ENCODE measurements at places on chromosomes 6 and 20.

DNA sequence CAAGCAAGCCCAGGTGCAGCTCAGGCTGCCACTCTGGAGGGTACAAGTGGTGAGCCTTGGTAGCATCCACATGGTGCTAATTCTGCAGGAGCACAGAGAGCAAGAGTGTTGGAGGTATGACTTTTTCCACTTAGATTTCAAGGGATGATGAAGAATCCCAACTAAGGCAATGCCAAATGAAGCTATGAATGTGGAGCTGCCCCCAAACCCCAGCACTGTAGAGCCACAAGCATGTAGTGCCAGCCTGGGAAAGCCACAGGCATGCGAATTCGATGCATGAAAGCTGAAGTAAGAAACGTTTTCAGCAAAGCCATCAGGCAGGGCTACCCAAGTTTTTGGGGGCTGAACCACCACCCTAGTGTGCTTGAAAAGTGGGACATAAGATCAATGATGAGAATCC is 251.1 kb downstream of the HAO1 start:
- no peak for DNase-seq

DNA sequence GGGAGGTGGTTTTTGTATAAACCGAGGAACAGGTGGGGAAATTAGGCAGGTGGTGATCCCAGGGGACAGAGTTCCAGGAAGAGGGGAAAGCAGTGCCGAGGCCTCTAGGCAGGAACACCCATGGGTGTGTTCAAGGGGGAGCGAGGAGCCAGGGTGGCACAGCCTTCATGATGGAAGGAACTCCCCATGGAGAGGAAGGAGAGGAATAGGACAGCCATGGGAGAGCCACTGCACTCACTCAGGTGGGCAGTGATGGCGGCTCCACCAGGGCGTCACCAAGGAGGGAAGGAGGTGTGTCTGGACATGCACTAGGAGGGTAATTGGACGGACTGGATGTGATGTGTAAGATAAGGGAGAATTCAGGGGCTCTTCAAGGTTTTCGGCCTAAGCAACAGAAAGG is 98.2 kb downstream of the THBS2 start:
- DNase-seq = no peak

DNA sequence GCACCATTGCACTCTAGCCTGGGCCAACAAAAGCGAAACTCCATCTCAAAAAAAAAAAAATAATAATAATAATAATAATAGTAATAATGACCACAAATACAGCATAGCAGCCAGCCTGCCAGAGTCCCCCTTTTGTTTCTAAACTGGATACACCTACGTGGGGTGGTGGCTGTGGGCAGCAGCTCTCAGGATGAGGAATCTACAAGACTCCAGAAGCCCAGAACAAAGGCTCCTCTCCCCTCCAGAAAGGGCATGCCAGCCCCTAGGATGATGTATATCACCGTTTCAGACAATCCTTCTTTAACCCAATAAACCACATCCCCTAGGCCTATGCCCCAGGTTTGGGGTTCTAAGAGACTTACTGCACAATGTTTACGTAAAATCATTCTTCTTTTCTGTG is 155.9 kb downstream of the QRSL1 start:
- no peak for DNase-seq

GRCh38 chr20:430091-430999 is 22.2 kb downstream of the RBCK1 start:
- DNase-seq = no peak

- DNase-seq = no peak
These were observed 102.2 kb downstream of the SYCP2 start for GRCh38 chr20:59831024-59831915.

- DNase-seq = no peak
These were observed 30.1 kb downstream of the GPX6 start for GRCh38 chr6:28485482-28485881.

DNA sequence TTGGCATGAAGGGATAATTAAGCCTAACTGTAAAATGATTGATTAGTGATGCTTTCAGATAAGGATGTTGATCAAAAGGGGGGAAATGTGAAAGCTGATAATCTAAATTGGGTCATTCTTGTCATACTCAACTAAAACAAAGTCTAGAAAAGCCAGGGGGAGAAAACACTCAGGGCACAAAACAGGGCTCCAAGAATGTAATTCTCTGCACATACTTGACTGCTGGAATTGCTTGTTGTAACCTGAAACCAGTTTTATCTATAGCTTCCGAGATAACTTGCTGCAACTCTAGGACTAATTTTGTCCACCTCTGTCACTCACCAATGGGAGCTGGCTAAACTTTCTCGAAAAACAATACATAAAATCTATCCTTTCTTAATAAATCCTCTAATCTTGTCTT is 310.3 kb downstream of the CLVS2 start:
- no peak for DNase-seq

DNA sequence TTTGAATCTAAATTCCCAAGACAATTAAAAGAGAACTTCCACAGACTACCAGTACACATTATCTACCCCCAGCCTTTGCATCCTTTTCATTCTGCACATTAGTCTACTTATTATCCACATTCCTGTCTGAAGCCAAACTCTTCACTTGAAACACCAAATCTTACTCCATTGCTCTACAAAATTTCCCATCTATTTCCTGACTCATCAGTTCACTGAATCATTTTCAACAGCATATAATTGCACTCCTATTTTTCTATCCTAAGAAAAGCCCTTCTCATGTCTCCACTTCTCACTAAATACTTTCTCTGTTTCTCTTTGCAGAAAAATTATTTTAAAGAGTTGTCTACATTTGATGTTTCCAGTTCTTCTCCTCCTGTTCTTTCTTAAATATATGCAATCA is 239.4 kb upstream of the FERMT1 start:
- no peak for DNase-seq

DNA sequence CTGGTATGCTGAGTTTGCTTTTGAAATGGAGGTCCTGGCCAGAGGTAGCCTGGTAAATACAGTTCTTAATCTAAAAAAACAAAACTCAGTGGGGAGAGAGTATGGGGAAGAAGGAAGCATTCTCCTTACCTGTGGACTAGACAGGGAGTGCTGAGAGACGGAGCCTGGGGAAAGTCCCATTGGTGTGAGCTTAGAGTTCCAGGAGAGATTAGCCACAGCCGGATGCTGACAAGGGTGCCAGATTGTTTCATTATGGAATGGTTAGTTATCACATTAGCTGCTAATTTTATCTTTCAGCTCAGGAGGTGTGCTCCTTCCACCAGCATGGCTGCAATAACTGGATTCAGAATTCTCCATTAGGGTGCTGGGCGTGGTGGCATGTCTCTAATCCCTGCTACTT is 75.9 kb downstream of the RREB1 start:
- no peak for DNase-seq

DNA sequence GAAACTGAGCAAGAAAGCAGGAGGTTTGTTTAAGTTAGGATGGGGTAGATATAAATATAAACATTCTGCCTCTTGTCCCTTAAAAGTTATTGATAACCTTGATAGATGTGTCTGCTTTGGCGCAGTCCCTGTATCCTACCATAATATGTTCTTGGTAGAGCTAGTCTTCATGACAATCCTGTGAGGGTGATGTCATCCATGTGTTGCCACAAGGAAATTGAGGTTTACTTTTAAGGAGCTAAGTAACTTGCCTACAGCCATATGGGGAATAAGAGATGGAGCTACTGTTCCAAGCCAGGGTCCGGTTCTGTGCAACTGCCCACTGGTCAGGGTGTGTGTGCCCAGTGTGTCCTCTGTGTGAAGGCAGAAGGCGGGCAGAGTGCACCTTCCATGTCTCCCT is 78.5 kb downstream of the SSR1 start:
- no peak for DNase-seq

DNA sequence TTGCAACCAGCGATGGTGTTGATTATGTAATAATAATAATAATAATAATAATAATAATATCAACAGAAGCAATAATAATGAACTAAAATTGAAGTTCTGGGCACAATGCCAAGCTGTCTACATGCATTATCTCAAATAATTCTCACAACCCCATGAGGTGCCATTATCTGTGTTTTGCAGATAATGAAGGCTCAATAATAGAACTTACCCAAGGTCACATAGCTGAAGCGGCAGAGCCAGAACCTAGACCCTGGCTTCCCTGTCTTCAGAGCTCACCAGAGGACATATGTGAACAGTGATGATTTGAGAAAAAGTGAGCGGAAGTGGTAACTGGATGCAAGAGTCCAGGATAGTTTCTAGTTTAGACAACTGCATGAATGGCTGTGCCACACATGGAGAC is 91.0 kb downstream of the HIVEP1 start:
- DNase-seq = no peak

DNA sequence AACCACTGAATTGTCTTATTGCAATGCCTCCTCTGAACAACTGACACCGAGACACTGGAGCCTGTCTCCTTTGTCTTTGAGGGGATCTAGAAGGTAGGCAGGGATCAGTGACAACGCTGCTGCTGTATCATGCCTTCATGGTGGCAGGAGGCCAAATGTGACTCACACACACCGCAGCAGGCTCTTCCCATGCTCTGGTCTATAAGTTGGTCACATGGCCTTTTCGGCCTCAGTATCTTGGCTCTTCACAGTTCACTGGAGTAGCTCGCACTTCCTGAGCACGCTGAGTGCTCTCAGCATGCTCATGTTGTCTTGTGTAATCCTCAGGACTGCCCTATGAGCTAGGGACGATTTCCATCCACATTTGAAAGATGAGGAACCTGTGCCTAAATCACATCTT is 167.4 kb upstream of the PCSK2 start:
- DNase-seq = no peak

- DNase-seq = no peak
These were observed 27.1 kb upstream of the SYNCRIP start for GRCh38 chr6:85669735-85670194.

GRCh38 chr20:7601431-7601830 is 338.8 kb downstream of the HAO1 start:
- DNase-seq = no peak

GRCh38 chr6:113629975-113630737 is 227.0 kb upstream of the MARCKS start:
- no peak for DNase-seq

GRCh38 chr20:50023116-50023805 is 40.5 kb downstream of the SNAI1 start:
- no peak for DNase-seq

DNA sequence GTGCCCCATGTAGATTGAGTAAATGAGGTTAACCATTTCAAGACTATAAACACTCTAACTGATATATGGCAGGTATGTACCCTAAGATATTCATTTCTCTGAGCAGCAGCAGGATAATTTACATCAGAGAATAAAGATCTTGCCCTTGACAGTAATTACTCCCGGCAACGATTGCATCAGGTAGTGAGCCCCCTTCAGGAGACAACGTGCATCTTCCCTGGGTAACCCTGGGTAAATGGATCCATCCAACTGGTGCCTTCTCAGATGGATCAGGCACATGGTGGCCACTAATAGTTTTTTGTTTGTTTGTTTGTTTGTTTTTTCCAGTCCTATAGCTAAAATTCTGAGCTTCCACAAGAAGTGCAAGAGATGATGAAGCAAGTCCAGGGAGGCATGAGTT is 469.4 kb upstream of the SLC35B3 start:
- no peak for DNase-seq

- DNase-seq = no peak
These were observed 143.5 kb upstream of the BMP2 start for GRCh38 chr20:6623989-6624388.

DNA sequence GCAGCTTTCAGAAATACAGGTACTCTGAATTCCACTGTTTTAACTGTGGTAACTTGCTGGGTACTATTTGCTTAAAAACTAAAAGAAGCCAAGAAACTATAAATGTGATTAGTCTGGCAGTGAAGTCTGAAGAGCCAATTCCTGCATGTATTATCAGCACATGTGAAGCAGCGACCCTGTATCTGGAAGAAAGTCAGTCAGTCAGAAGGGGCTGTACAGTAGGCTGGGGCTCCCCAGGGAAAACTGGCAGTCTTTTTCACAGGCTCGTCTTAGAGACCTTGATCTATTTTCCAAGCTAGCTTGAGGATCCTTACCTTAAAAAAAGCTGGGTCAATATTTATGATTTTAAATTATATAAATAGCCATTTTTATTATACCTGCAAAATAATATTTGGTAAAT is 104.9 kb downstream of the PDSS2 start:
- no peak for DNase-seq

DNA sequence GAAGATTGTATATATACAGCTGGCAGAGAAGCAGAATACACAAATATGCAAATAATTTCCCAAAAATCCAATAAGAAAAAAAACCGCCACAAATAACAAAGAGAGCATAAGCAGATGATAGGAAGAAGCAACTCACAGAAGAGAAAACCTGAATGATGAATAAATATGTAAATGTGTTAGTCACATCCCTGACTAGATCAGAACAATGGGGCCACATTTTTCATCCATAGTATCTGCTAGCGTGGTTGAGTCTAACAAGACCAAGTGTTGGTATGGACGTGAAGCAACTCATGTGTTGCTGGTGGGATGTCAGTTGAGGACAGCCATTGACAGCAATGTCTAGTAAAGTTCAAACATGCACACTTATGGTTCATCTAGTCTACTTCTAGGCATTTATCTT is 3.9 kb upstream of the SLC22A3 start:
- DNase-seq = no peak

- DNase-seq = no peak
These were observed 154.6 kb downstream of the ZDHHC14 start for GRCh38 chr6:157535340-157536222.

- no peak for DNase-seq
These were observed 380.3 kb upstream of the RSPO3 start for GRCh38 chr6:126738146-126738545.

GRCh38 chr20:11454966-11455799 is 462.5 kb upstream of the BTBD3 start:
- no peak for DNase-seq

DNA sequence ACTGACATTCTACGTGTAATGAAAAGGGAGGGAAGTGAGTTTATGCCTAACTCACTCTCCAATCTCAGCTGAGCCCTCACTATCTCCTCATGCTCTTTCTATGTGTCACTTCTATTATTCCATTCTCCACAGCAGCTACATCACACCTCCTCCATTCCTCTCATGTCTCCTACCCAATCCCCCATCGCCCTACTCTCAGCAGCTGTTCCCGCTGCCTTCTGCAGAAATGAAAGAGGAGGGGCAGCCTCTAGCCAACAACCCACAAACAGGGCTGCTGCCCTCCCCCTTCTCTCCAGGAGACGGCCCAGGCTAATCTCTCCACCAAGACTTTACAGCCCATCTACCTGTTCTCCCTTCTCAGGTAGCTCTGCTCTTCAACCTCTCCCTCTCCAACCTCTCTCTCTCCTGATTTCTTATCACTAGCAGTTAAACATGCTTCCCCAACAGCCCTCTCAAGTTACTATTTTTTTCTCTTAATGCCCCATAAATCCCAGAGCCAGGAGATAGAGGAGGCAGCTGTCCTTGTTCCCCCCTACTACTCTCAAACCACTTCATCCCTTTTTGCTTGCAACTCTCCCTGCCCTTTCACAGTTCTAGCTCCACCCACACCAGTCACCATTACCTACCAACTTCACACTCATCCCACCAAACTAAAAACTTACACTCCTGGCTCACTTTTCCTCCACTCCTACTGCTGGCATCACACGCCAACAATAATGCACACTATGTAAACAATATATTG is 136.5 kb downstream of the BTBD9 start:
- no peak for DNase-seq
